ENCODE measurements at places on chromosomes 4 and X.

- no peak for DNase-seq
Observed at GRCh38 chr4:150328496-150328895, 250.3 kb downstream of the DCLK2 start.

DNA sequence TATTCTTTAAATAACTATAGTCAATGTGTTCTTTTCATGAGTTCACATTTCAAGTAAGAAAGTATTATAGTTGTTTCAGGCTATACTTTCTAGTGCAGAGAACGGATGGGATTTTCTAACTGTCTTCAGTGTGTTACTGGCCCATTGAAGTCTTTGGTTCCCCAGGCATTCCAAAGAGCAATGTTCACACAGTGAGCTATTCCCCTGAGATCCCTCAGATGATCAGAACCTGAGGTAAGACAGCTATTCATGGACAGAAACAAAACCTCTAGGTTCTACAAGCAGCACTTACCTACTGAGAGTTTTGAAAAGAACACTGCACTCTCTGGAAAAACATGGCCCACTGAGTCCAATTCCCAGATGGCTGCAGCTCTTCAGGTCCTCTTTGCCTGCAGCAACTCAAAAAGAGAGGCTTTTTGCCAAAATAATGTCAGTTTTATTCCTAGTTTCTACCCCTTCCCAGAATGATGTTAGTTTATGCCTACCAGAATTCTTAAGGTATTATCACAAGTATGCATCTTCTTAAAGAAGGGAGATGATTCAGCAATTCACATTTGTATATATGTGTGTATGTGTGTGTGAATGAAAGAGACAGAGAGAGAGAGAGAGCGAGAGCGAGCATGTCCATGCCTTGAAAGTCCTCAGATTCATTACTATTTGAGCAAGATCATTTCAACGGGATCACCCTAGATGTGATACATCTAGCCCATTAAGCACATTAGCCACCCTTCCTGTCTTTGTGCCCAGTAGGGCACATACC is 146.1 kb downstream of the PDHA2 start:
- DNase-seq: no peak

GRCh38 chrX:89034679-89035078 is 287.7 kb downstream of the CPXCR1 start:
- no peak for DNase-seq

DNA sequence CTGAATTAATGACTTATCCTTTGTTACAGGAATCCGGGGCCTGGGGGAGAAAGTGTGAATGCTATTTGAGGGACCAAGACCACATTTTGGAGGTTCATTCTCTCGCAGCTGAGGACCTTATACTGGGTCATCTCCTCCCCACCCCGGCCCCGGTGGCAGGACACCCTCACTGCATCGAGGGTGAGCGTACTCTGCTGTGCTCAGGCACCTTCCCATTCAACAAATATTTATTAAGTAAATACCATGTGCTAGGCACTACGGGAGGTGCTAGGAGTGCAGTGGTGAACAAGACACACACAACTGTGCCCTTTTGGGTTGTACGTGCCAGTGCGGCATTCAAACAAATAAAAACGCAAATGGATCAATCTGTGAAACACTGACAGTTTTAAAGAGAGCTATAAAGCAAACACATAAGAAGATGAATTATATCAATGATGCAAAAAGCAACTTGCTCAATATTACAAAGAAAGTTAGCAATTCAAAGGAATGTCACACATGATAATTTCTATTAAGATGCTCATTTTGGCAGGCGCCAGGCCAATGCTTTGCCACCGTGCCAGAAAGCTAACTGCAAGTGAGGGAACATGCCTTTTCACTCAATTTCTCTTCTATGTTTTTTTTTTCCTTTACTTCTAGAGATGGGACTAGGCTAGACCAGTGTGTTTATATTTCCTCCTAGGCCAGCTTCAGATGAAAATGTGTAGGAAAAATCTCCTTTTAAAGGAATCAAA is 24.6 kb downstream of the ADGRG2 start:
- DNase-seq: no peak

GRCh38 chrX:134371133-134371532 is 88.8 kb upstream of the HPRT1 start:
- DNase-seq: no peak

DNA sequence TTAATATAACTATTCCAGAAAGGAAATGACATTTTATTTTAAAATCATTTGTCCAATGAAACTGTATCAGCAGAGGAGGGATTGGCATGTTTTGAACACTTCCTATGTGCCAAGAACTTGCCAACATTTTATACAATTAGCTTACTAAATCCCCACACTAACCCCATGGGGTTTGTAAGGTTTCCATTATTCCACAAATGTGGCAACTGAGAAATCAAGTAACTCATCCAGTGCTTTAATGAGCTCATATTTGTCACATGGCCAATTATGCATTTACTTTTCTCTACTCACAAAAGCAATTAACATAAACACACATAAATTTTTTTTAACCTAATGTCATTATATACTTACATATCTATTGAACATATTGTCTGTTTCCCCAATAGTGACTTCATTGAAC is 37.3 kb downstream of the MANBA start:
- DNase-seq: no peak

GRCh38 chr4:22014222-22014741 is 65.7 kb upstream of the KCNIP4 start:
- no peak for DNase-seq
